Amniotic stem cell (primary cell): ENCODE measurements at places on chromosomes 3 and 15.

DNA sequence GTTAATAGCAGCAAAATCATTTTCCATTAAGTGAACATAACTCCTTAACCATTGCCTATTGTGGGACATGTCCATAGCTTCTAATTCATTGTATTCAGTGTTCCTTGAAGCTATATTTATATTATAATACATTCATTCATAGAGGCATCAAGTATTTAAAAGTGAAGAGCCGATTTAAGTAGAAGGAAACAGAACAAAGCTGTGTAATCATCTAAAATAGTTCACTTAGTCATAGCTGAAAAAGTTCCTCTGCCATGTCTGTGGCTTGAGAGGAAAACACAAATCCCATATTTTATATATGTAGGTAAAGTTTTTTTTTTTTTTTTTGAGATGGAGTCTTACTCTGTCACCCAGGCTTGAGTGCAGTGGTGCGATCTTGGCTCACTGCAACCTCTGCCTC is 54.5 kb downstream of the TMEM108 start:
- DNase-seq, result no peak

- DNase-seq, result no peak
Measured at GRCh38 chr15:39792844-39793335, 10.2 kb upstream of the FSIP1 start.

DNA sequence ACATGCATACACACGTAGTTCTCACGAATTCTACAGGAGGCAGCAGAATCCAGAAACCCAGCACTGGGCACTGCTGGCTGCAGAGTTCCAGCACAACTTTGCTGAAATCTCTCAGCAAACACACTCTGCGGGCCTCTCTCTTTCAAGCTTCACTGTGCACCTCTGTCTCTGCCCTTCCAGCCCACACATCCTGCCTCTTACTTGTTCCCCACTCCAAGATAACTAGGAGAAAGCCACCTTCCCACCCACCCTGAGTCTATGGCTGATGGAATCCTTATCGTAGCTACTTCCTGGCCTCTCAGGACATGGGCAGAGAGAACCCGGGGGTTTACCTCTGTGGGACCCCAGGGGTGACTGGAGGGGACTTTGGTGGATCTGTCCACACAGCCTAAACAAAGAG is 11.9 kb downstream of the ANP32A start:
- DNase-seq, result no peak

DNA sequence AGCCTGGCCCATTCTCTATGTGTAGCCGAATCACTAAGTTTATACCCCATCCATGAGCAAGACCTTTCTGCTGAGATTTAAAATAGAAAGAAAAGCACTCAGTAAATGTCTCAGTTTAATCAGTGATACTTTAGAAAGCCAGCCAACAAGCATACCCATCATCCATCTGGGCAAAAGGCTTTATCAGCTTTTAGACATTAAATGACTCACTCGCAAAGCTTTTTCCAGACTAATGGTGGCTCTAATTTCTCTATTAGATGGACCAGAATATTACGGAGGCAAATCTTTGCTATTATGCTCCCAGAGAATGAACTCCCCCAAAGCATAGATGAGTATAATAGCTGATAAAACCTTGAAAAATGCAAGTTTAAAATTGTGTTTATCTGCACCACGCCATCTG is 727.8 kb downstream of the GBE1 start:
- DNase-seq, result no peak

DNA sequence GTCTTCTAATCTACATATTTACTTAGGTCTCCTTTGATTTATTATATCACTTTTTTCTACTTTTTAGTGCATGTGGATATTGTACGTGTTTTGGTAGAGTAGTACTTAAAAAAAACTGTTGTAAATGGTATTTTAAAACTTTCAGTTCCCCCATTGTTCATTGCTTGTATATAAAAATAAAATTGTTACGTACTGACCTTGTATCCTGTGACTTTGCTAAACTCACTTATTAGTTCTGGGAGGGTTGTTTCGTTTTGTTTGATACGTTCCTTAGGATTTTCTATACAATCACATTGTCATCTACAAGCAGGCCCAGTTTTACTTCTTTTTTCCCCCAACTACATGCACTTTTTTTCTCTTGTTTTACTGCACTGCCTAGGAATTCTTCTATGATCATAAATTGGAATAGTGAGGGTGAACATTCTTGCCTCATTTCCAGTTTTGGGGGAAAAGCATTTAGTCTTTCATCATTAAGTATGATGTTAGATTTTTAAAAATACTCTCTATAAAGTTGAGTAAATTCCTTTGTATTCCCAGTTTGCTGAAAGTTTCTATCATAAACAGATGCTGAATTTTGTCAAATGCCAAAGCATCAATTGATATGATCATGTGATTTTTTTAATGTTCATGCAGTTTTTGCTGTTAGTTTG is 33.5 kb upstream of the ACKR4 start:
- no peak for DNase-seq

- DNase-seq, result no peak
Measured at GRCh38 chr3:48398701-48399386, 26.8 kb downstream of the FBXW12 start.

DNA sequence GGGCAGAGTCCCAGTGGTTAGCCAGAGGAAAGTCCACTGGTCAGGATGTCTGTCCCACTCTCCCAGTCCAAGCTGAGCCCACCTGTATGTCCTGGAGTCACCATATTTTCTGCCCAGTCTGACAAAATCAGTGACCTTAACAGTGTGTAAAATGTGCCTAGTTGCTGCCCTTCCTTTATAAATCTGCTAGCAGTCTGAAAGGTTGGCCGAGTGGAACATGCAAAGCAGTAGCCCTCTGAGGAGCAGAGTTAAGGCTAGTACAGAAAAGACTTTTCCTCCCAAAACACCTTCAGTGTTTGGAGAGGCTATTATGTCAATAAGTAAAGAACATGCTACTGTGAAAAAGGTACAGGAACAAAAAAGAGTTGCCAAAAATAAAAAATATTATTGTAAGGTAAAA is 15.3 kb downstream of the TTC21A start:
- no peak for DNase-seq

DNA sequence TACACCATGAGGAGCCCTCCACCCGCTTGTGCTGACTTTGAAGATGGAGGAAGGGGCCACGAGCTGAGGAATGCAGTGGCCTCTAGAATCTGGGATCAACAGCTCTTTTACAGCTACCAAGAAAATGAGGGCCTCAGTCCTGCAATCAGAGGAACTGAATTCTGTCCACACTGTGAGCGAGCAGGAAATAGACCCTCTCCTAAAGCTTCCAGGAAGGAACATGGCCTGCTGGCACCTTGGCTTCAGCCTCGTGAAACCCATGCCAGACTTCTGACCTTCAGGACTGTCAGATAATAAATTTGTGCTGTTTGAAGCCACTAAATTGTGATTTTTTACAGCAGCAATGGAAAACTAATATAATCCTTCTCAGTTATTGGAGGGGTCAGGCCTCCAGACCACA is 61.9 kb downstream of the RAB11A start:
- DNase-seq, result no peak

GRCh38 chr3:11547498-11547897 is 96.2 kb downstream of the VGLL4 start:
- DNase-seq, result no peak

GRCh38 chr3:138479438-138479863 is 45.0 kb downstream of the ESYT3 start:
- DNase-seq, result peak; percentile 8

DNA sequence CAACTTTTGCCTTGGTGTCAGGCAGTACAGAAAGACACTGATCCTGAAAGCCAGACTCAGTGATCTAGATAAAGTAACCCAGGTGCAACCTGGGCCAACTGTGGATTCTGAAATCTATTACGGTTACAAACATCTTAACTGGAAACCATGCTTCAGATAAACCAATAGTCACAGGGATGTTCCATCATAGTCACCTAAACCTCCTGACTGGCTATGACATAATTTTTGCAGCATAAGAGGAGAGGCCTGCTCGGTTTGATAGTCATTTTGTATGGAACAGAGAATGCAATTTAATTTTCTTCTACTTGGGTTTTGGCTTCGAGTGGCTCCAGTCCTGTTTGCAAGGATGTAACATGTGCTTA is 3.7 kb downstream of the SLCO3A1 start:
- no peak for DNase-seq

DNA sequence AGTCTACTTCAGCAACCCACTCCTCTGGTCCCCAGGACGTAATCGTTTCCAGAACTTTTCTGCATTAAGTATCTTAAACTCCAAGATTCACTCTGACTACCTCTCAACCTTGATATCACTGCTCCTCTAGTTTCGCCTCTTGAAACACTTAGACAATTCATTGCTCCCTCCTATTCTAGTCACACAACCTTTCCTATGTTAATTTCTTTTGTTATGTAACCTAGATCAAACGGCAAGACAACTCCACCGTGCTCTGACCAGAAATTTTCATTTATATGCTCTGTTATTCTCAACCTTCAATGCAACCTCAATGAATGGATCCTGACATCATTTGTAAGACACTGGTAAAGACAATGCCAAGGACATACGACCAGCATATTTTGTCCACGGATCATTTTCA is 71.3 kb downstream of the CADM2 start:
- DNase-seq, result no peak

DNA sequence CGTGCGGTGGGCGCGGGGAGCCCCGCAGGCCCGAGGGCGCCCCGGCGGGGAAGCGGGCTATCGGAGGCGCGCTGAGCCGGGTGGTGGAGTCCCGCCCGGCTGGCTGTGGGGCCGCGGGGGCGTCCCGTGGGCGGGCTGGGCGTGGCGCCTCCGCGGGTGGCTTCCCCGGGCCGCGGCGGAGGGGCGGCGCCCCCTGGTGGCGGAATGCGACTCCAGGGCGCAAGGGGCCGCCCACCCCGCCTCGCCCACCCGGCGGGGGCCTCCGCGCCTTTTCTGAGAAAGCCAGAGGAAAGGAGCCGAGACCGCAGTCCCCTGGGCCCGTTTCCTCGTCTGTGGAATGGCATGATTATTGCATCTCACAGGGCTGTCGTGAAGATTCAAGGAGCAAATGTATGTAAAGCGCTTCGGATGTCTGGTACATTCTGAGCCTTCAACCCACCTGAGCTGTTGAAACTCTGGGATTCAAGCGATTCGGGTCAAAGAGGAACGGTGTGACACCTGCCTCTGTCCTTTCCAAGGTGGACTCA is 31.9 kb upstream of the RAB6B start:
- DNase-seq, result peak; percentile 14

- no peak for DNase-seq
Measured at GRCh38 chr3:62122819-62123218, 250.5 kb downstream of the FEZF2 start.
